ENCODE measurements at places on chromosomes 16 and 17.

DNA sequence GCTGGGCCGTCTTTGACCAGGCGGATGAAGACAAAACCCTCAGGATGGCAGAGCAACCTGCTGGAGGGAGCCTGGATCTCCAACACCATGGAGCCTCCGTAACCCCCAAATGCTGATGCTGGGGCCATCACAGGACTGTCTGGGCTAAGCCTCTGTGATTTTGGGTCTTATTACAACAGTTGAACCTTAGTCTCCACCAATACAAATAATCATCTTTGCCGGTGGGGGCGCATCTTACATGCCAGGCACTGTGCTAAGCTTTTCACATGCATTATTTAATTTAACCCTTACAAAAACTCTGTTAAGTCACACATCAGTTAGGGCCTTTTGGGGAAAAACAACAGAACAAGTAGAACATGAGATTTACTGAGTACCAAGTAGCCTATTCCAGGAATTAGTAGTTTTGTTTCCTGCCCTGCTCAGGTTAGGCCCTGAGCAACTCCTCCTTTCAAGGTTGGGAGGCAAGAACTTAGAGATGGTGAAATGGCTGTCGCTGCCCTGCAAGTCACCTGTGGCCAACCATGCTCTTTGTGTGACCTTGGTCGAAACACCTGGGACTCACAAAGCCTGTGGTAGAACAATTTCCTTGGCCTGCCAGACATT lies 8.9 kb upstream of the ITGAM start:
- no peak for DNase-seq

- DNase-seq: no peak
These were observed 8.9 kb upstream of the TIMP2 start for GRCh38 chr17:78933959-78934568.

GRCh38 chr17:4170639-4171280 lies 27.8 kb downstream of the CYB5D2 start:
- DNase-seq: no peak

DNA sequence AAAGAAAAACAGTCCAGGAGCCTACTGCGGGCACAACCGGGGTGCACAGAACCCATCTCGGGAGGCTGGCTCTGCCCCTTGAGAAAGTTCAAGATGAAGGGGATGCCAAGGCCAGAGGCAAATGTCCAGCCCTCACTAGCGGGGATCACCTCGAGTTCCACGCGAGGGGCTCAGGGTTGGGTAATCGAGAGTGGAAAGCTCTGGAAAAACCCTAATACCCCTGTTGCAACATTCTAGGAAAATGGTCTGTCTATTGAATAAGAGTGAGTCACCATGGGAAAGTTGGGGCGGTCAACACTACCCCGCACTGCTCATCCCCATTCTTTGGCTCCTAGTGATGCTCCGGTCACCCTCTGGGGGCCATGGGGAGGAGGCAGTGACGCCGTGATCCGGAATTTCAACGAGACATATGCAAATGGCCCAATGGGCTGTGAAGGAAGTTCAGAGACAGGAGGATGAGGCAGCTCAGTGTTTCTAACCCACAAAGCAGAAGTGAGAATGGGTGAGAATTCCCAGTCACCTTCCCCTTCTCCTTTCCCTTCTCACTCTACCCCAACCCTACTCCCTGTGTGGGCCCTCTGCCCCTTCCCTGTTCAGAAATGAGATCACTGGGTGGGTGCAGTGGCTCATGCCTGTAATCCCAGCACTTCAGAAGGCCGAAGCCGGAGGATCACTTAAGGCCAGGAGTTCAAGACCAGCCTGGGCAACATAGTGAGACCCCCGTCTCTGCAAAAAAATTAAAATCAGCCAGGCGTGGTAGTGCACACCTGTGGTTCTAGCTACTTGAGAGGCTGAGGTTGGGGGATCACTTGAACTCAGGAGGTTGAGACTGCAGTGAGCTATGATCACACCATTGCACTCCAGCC lies 22.4 kb downstream of the SOCS3 start:
- peak; percentile 37 for DNase-seq

GRCh38 chr17:29042679-29043538 lies at the start of gene PIPOX:
Gene PIPOX, plus strand, starts transcription at chr17:29043141. Its CDS starts 85 bp downstream, at chr17:29043226.
- no peak for DNase-seq

GRCh38 chr16:71542377-71542776 lies 16.2 kb downstream of the CHST4 start:
- peak; percentile 56 for DNase-seq

DNA sequence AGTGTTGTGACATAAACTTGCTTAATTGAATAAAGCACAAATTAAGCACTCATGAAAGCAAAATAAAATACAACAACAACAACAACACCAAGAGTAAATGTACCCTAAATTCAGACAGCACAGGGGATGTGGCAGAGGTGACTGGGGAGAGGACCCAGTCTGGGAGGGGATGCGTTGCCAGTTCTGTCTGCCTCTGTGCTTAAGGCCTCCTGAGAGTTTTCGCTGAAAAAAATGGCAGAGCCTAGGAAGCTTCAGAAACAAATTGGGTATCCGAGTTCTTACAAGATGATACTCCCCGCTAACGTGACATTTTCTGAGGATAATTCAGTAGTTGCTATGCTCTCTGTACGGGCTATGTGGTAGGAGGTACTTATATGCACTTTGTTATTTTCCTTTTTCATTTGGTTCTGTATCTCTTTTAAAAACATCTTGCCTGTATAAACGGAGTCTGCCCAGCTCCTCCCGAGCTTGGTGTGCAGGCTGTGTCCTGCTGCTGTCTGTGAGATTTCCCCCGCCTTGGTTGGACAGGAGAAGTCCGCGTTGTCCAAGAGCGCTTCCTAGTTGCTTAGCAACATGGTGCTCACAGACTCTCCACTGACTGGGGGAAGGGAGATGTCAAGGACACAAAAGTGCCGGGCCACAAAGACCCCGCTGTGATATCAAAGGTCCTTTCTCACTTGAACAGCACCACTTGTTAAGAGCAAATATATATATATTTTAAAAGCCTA lies 134.2 kb upstream of the CPHXL start:
- no peak for DNase-seq

- no peak for DNase-seq
These were observed 90.5 kb upstream of the HSBP1 start for GRCh38 chr16:83717308-83717707.

DNA sequence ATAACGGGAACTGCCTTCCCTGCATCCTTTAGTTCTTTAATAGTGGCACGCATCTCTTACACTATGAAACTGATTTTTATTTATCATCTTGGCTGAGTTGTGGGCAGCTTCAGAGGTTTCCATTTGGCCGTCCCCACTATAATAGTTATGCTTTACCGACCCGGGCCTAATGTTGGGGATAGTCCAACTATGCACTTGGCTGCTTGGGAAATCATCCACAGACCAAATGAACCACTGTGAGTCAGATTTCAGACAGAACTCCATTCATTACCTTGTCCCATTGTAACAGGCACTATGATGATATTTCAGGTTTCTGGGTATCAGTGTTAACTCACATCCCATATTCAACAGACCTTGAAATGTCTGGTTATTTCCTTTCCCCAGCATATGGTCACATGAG lies 6.1 kb upstream of the SLFN5 start:
- no peak for DNase-seq

DNA sequence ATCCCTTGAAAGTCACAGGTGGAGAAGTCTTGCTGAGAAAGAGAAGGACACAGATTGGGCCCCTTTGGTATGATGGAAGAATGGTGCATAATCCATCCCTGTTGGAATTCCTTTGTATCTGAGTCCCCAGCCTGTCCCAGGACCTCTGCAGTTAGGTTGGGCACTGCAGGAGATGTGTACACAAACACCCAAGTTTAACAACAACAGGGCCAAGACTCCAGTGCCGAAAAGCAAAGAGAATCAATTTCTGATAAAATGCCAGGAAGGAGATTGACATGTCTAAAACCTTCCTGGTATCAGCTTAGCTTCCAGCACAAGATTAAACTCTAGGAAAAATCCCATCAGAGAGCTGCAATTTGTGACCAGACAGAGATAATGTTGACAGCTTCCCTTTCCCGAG lies 32.9 kb downstream of the KATNIP start:
- no peak for DNase-seq

DNA sequence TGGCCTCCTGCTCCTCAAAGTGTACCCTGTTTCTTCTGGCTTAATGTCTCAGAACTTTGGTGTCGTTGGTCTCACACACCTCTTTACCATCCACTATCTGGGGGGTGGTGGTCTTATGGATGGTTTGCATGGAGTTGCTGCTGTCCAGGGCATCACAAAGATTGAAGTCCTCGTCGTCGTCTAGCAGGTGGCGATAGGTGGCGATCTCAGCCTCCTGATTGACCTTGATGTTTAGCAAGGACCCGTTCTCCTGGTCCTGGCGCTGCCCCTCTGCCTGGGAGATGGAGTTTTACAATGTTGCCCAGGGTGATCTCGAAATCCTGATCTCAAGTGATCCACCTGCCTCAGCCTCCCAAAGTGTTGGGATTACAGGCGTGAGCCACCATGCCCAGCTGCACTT lies 31.1 kb upstream of the HELZ start:
- no peak for DNase-seq

GRCh38 chr16:89150090-89150835 lies 21.3 kb upstream of the CDH15 start:
- no peak for DNase-seq

DNA sequence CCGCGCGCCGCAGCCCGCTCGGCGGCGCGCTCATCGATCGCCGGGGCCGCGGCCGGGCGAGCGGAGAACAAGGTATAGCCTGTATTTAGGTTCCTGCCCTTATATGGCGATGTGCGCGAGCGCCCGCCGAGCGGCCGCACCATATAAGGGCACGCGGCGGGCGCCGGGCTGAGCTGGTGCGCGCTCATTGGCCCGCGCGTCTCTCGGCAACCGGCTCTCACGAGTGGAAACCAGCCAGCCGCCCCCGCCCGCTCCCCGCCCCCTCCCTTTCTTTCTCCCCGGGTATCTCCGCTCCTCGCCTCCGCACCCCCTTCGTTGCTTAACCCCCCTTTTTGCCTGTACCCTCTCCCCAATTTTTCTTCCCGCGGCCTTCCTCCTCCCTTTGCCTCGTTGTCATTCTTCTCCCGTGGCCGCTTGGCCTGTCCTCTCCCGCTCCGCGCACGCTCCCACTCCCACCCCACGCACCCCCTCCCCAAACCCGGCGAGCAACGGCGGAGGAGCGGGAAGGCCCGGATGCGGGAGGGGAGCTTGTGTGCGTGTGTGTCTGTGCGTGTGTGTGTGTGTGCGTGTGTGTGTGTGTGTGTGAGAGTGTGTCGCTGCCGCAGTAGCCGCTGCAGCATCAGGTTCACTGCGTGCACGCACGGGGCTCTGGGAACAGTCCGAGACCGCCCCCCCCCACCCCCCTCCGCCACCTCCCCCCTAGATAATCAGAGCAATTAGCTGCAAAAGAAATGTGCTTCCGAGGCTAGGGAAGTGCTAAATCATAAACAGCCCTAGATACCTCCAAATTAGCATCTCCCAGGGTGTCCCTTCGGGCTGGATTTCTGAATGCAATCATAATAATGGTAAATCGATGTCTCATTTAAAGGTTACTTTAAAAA lies 13.5 kb upstream of the CBX8 start:
- peak; percentile 86 for DNase-seq

All from CD4-positive, alpha-beta T cell treated with Interleukin-10 for 1 hour (primary cell).